Lung (tissue), 17 donors: ENCODE measurements at places on chromosomes 12 and 14. TPM values are rescaled to one million over a fixed set of nuclear protein-coding genes. Genes with fewer than 3 reads are reported as not detected.

The SPX gene
- total RNA-seq = 24.0 TPM

The GPR137C gene
- total RNA-seq = 7.0 TPM

The GUCY2C gene
- total RNA-seq = not detected

- H3K36me3 ChIP-seq = peaks cover 6% of the 10 kb centered on the region
- peak; percentile 41 for DNase-seq
Observed at GRCh38 chr12:11661491-11662089, 12.1 kb downstream of the ETV6 start.

DNA sequence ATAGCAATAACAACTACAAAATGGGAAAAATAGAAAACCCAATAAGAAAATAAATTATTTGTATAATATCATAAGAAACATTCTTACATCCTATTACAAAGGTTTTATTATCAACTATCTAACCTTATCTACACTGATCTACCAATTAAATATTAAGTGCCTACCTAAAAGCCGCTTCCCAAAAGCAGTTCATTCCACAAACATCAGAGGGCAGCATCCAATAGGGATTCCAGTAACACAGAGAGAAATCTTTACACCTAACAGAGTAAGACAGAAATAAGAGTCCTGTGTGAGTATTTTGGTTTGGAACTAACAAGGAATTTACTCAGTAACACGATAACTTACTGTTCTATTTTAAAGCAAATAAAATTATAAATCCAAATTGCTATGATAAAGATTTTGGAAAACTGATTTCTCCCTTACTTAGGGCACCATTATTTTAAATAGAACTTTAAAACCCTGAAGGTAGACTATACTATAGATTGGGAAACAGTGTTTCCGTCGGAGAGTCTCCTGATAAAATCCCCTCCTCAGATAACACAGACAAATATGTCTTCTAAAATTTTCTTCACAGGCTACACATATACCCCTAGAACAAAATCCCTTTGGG, 15.0 kb downstream of the GXYLT1 start:
- no peak overlapping the region for H3K27ac ChIP-seq
- H3K36me3 ChIP-seq = no peaks in the 10 kb centered on the region
- H3K4me1 ChIP-seq = no peaks in the 10 kb centered on the region
- H3K27me3 ChIP-seq = no peaks in the 10 kb centered on the region
- no peak overlapping the region for H3K4me3 ChIP-seq

GRCh38 chr14:54781961-54782750, 120.5 kb downstream of the GCH1 start:
- DNase-seq = no peak
- peak overlapping the region; percentile 92 for H3K27ac ChIP-seq
- no peaks in the 10 kb centered on the region for H3K36me3 ChIP-seq
- no peak overlapping the region for H3K4me3 ChIP-seq

The DDIT3 gene
- 31.0 TPM for total RNA-seq
